ENCODE measurements at places on chromosomes 12 and 14. TPM values are rescaled to one million over a fixed set of nuclear protein-coding genes. Genes with fewer than 3 reads are reported as not detected.

GRCh38 chr14:88901189-88901588, 76.7 kb downstream of the TTC8 start:
- DNase-seq, result no peak

DNA sequence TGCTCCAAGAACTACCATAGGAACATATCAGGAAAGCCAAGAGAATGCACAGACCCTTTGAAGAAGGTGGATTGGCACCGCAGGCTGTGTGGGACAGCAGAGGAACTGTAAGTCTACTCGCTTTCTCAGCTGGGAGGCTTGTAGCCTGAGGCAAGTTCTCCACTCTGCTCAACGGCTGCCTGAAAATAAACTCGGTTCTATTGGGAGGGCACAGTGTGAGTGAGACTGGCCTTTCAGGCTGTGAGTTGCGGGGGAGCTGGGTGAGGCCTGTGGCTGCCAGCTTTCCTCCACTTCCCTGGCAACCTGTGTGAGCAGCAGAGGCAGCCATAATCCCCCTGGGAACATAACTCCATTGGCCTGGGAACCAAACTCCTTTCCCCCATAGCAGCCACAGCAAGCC, 132.1 kb downstream of the ANKS1B start:
- peak; percentile 3 for DNase-seq

GRCh38 chr14:56181681-56182085, 63.5 kb downstream of the PELI2 start:
- DNase-seq, result no peak

DNA sequence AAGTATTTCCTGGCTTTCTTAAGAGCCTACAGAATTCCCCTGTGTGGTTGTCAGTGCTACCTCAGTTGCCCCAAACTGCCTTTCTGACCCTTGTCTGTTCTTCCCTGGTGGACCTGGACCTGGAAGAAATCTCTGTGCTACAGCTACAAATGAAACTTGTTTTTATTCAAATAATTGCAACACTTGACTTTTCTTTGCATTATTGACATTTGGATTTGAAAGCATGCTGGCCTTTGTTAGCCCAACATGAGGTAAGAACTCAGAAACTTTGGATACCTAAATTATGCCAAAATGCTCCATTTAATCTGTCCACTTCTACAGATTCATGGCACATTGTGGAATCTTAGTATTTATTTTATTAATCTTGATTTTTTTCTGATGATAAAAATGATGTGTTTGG, 142.9 kb downstream of the SAMD4A start:
- DNase-seq, result no peak

DNA sequence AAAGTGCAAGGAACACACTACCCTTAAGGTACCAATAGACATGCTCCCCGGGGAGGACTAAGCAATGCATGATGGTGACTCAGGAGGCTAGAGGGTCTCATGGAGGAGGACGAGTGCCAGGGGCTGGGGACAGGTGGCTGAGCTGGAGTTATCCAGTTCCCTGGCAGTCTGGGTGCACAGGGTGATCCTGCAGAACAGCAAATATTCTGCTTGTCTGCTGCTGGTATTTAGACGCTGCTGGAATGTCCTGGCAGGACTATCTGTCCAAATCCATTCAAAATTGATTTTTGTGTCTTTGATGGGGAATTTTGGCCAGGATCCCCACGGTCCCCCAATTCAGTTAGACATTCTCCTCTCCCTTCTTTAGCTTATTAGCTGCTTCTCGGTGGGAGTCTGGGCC, 138.7 kb downstream of the C12orf75 start:
- no peak for DNase-seq

The SLC16A7 gene
- 4.3 TPM for total RNA-seq

The IFNG-AS1 gene
- not detected for total RNA-seq

The NKX2-1 gene
- total RNA-seq, result not detected

The HOXC6 gene
- total RNA-seq, result not detected

Measured in H1 (cell line).